ENCODE measurements at places on chromosomes 11 and 22.

- DNase-seq, result no peak
Measured at GRCh38 chr11:11169715-11170351, 183.2 kb downstream of the CSNK2A3 start.

- no peak for DNase-seq
Measured at GRCh38 chr11:130269326-130269943, 45.3 kb downstream of the ZBTB44 start.

DNA sequence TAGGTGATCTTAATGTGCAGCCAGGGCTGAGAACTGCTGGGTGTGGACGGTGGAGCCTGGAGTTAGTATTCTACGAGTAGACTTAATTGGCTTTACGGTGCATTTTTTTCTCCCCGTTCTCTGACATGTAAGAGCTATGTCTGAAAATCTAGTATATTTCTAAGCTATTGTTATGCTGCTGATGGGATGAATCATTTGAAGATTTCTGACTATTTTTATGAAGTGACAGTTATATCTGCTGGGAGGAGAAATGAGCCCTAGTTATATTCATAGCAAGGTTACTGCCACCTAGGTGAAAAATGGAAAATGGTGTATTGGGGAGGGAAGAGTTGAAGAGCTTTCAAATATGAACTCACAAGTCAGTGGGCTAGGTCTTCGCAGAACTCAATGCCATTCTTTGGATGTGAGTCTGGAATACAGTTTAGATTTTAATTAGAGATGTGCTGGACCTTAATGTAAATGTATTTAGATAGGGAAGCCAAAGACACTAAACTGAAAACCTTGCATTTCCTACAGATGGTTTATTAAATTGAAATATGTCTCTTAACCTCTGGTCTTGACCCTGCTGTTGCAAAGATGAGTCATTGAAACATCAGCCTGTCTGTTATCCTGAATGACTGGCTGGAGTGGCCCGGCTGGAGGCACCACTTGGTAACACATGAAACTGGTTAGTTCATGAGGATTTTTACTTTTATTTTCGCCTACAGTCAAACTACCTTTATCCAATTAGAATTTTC, 293.7 kb downstream of the DDX10 start:
- peak; percentile 59 for DNase-seq

DNA sequence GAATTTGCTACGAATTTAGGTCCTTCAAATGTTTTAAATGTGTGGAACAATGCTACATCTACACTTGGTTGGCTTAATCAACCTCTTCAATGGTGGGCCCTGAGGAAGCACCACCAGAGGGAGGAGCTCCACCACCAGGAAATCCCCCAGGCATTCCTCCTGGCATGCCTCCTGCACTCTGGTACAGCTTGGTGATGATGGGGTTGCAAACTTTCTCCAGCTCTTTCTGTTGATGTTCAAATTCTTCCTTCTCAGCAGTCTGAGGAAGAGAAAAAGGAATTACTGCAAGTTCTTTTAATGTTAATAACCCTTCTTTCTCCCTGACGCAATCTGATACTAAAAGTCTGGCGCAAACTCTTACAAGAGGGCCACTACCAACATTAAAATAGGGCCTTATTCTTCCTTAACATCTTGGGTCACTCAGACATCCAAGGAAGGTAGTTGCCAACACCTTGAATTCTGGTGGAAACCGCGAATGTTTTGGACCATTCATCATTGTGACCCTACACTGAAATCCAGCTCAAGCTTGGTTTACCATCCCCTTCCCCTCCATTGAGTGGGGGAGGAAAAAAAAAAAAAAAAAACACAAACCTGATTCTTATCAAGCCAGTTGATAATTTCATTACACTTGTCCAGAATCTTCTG, 4.2 kb downstream of the HSPA8 start:
- DNase-seq, result no peak

- no peak for DNase-seq
Measured at GRCh38 chr11:32023370-32024305, 67.2 kb upstream of the RCN1 start.

DNA sequence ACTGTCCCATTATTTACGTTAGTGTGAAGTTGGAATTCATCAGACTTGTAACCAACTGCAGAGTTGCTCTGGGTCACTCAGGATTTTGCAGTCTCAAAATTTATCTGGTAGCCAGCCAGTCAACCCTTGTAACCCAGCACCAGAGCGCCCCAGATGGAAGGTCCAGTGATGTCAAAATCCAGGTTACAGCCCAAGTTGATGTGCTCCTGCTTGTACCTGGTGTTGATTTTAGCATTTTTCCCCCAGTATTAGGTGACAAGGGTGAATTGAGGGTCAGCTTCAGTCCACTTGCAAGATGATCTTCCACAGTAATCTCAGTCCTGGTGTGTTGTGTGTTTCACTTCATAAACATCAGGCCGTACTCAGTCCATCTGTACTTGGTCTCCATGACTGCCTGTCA, 7.5 kb downstream of the TIMM10B start:
- DNase-seq, result no peak

GRCh38 chr11:20363500-20364340, at the start of gene HTATIP2:
Gene HTATIP2 (plus strand): TSS chr11:20363714. CDS start chr11:20364238, 524 bp downstream.
- peak; percentile 49 for DNase-seq

DNA sequence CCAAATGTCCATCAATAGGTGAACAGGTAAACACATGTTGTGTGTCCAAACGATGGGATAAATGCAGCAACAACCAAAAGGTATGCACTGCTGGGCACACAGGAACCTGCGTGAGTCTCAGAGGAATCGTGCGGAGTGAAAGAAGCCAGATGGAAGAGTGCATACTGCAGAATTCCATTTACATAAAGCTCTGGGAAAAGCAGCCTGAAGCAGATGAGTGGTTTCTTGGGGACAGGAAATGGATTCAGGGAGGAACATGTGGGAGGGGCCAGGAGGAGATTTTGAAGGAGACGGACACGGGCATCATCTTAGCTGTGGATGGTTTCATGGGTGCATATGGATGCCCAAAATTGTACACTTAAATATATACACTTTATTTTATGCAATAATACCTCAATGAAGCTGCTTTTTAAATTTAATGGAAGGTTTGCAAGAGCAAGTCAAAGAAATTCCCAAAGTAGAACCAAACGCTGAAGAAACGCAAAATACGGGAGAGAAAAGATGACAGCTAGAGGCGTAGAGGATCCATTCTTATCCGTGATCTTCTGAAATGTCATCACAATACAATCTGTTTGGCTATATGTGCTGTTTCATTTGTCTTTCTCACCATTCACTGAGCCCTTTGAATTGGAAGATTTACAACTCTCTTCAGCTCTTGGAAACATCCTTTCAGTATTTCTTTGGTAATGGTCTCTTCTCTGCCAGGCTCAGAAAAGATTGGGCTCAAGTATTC, 24.5 kb downstream of the ST14 start:
- no peak for DNase-seq

- DNase-seq, result no peak
Measured at GRCh38 chr11:114610984-114611944, 15.7 kb upstream of the NXPE4 start.

DNA sequence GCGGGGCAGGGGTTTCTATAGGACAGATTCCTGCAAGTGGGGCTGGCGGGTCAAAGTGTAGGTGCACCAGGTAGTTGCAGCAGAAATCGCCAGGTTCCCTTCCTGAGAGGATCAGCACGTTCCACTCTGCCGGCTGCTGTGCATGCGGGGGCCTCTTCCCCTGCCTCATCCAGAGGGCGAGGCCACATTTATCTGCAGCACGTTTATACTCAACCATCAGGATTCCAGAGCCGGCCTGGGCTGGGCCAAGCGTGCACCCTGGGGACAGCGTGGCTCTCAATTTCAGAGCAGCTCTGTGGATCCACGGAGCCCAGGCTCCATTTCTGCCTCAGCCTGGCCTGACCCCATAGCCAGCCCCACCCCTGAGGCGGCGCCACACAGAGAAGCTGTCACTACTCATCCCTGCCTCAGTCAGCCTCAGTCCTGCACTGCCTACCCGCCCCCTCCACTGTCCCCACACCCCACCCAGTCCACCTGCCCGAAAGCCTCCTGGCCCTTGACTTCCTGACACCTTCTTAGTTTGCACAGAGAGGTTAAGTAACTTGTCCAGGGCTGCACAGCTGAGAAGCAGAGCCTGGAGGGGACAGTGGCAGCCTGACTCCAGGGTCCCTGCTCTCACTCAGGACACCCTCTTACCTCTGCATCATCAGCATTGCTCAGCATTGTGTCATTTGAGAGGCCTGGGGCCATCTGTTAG, 45.9 kb upstream of the RTL6 start:
- no peak for DNase-seq

GRCh38 chr22:11066458-11067285, 4461.3 kb upstream of the OR11H1 start:
- DNase-seq, result no peak

DNA sequence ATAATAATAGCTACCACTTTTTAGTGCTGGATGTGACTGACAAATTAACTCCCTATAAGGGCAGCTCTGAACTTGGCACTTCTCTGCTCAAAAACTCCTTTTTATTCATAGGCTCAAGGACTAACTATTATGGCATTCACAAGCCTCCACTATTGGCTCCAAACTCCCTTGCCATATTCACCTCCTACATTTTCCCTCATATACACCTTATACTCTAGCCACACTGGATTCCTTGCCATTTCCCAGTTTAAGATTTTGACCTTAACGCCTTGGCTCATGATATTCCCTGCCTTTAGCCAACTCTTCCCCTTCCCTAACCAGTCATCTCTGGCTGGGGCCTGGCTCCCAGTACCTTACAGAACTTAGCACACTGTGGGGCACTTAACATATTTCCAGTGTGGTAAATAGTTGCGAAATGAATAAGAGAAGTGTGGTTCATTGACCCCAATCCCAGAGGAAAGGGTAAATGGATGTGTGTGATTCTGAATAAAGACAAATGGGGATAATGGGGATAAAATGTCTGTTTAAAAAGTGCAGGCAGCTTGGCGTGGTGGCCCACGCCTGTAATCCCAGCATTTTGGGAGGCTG, 40.0 kb upstream of the SORL1 start:
- DNase-seq, result no peak

DNA sequence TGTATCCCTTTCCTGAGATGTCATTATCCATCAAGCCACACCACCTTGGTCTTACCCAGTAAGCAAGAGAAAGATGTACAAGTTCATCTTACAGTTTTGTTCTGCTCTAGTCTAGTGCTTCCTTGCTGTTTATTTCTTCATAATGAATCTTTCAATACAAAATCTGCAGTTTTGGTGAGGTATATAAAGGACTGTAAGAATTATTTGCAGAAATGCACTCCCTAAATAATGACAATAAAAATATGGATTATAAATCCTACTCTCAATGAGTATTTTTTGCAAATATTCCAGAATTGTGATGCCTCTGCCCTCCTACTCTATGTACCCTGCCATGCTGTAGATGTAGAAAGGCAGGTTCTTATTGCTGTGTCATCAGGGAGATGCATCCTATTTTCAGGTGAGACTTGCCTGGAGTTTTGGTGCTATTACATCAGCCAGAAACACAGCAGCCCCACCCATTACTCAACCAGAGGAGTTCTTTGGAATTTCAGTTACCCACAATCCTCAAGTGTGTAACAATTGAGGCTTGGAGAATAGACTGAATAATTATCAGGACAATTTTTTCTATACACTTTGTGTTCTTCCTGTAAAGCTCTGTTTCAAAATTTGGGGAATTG, at the start of gene OR10S1:
OR10S1 (minus strand) TSS at position 51 of the 617 bp plus-strand sequence. CDS start 117 bp downstream, outside the sequence.
- no peak for DNase-seq

- no peak for DNase-seq
Measured at GRCh38 chr11:72343006-72343756, 91.2 kb downstream of the CLPB start.

DNA sequence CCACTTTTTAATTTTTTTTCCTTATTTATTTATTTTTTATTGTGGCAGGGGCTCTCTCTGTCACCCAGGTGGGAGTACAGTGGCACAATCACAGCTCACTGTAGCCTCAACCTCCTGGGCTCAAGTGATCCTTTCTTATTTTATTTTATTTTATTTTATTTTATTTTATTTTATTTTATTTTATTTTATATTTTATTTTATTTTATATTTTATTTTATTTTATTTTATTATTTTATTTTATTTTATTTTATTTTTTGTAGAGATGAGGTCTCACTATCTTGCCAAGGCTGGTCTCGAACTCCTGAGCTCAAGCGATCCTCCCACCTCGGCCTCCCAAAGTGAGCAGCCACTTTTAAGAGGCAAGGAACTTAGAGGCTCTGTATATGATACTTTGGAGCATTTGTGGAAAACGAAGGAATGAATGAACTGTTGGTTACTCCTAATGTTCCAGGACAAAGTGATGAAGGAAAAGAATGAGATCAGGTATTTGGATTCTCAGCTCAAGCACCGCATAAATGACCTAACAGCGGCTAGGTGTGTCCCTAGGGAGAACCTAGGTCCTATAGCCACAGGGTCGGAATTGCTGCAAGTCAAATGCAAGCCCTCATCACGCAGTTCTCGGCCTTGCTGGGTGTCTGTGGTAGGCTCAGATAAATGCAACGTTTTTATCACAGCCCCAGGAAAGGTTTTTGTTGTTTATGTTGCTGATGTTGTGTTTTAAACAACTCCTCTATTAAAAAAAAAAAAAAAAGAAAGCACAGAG, 36.5 kb downstream of the ASCL2 start:
- DNase-seq, result no peak

- DNase-seq, result peak; percentile 4
Measured at GRCh38 chr11:123653827-123654565, 428 bp downstream of the SCN3B start.

- no peak for DNase-seq
Measured at GRCh38 chr11:34030382-34030781, 21.1 kb upstream of the CAPRIN1 start.

GRCh38 chr11:120186774-120187591, 23.8 kb upstream of the OAF start:
- DNase-seq, result no peak

- no peak for DNase-seq
Measured at GRCh38 chr11:3222003-3222855, 3.6 kb upstream of the MRGPRG start.

DNA sequence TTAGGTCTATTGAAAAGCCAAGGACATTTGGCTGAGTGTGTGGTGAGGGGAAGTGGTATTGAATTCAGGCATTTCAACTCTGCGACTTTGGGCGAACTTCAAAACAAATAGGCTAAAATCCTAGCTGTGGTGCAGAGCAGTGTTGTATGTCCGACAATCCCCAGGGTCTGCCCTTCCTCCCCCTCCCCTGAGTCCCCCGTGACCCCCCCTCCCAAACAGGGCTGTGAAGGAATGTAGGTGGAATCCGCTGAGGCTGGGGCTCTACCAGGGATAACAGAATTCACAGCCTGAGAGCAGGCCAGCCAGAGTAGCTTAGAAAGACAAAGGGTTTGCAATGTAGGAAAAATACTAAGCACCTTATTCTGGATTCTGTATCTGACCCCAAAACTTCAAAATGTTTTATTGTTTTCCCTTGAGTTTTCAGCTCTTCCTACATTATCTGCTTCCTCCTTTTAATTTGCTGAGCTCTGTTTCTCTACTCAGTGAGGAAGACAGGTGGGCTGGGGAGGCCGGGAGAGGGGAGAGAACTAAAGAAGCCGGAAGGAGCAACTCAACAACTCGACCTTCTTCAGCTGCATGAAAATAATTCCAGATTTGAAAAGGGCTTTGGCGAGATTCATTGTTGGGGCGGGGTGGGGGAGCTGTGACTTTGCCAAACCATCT, 315.2 kb downstream of the BLID start:
- no peak for DNase-seq

GRCh38 chr11:65381716-65382032, 772 bp downstream of the SLC25A45 start:
- DNase-seq, result peak; percentile 88
